ENCODE measurements at places on chromosomes 4 and X.

- no peak for DNase-seq
These were observed 135.6 kb upstream of the SMAD1 start for GRCh38 chr4:145346081-145346480.

- peak; percentile 23 for DNase-seq
These were observed 207.4 kb downstream of the TMA16 start for GRCh38 chr4:163701916-163702315.

GRCh38 chr4:184897895-184898294, 72.1 kb upstream of the ACSL1 start:
- DNase-seq: no peak

GRCh38 chrX:150704030-150704613, 10.9 kb downstream of the MTMR1 start:
- no peak for DNase-seq

GRCh38 chrX:45622042-45622423, 421.4 kb upstream of the DIPK2B start:
- DNase-seq: no peak

- DNase-seq: peak; percentile 33
These were observed 249.6 kb downstream of the OPHN1 start for GRCh38 chrX:68183612-68184214.

GRCh38 chr4:79223993-79224776, 101.7 kb downstream of the NAA11 start:
- no peak for DNase-seq

GRCh38 chr4:74085669-74086068, 13.3 kb downstream of the CXCL2 start:
- DNase-seq: no peak

- no peak for DNase-seq
These were observed 25.2 kb downstream of the YTHDC1 start for GRCh38 chr4:68324519-68325262.

- no peak for DNase-seq
These were observed 127.9 kb downstream of the IL13RA2 start for GRCh38 chrX:114889481-114889880.

GRCh38 chr4:145939441-145939750, 773 bp upstream of the ZNF827 start:
- no peak for DNase-seq

GRCh38 chrX:56564164-56564885, 898 bp downstream of the UBQLN2 start:
- peak; percentile 9 for DNase-seq

- no peak for DNase-seq
These were observed 10.9 kb upstream of the AGA start for GRCh38 chr4:177453116-177453515.

- DNase-seq: no peak
These were observed 12.3 kb upstream of the TSR2 start for GRCh38 chrX:54427837-54428424.

GRCh38 chrX:68717663-68718442, 70.4 kb downstream of the STARD8 start:
- DNase-seq: no peak

DNA sequence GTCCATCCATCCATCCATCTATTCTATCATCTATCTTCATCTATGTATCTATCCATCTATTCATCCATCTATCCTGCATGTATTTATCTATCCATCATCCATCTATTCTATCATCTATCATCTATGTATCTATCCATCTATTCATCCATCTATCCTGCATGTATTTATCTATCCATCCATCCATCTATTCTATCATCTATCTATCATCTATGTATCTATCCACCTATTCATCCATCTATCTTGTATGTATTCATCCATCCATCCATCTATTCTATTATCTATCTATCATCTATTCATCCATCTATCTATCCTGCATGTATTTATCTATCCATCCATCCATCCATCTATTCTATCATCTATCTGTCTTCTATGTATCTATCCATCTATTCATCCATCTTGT, 65.9 kb upstream of the PPP2R3B start:
- no peak for DNase-seq

GRCh38 chrX:136215559-136215958, 35.6 kb downstream of the MAP7D3 start:
- peak; percentile 79 for DNase-seq

Measured in fibroblast of skin of scalp (primary cell).